ENCODE measurements at places on chromosomes 12 and 14.

DNA sequence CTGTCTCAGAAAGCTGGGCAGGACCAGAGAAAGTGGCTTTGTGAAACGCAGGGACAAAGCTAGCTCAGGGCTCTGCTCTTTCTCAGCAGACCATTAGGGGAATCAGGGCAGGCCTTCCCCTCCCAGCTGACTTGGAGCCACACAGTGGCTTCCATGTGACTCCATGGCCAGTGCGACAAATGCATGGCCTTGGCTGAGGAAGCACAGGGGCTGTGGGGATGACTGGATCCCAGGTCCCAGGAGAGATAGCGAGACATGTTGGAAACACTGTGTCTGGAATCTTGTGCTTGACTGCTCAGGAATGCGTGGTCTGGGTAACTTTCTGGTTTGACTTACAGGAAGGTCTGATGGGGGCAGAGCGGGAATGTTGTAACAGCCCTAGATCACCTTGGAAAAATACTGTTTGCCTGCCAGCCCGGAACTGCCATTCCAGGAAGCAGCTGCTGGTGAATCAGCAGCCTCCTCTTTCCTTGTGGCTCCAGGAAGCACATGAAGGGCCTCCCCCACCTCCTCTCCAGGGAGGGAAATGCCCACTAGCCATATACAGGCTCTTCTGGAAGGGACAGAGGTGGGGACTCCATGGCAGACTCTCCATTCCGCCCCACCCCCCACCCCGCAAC lies 133.5 kb upstream of the HIF1A start:
- DNase-seq = no peak

DNA sequence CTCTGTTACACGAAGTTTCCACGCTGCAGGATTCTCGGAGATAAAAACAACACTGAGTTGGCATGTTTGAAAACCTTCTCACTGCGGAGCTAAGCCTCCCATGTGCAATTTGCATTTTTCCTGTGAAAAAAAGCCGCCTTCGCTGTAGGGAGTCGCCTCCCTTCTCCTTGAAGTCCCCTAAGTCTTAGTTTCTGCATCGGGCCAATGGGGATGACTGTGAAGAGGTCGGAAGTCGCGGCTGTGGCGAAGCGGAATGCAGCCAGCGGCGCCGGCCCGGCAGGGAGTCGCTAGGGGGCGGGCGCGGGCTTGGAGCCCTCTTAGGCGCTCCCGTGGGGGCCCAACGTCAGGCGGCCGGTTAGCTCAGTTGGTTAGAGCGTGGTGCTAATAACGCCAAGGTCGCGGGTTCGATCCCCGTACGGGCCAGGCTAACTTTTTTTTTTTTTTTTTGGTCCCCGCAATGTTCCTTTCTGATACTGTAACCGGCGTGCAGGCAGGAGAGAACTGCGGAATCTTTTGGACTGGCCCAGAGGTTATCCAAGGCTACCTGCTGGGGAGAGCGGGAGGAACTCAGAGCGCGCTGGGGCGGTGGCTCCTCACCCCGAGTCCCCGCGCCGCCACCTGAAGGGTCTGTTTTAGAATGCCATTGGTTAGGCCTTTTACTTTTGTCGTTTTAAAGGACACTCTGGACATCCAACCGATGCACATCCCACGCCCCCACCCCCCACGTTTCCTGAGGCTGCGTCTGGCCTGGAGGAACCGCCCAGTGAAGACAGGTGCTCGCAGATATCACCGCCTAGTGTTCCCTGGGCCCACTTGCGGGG lies 2.6 kb upstream of the ZNF839 start:
- DNase-seq = peak; percentile 87

GRCh38 chr14:24870949-24871701 lies 178.8 kb downstream of the STXBP6 start:
- DNase-seq = no peak

DNA sequence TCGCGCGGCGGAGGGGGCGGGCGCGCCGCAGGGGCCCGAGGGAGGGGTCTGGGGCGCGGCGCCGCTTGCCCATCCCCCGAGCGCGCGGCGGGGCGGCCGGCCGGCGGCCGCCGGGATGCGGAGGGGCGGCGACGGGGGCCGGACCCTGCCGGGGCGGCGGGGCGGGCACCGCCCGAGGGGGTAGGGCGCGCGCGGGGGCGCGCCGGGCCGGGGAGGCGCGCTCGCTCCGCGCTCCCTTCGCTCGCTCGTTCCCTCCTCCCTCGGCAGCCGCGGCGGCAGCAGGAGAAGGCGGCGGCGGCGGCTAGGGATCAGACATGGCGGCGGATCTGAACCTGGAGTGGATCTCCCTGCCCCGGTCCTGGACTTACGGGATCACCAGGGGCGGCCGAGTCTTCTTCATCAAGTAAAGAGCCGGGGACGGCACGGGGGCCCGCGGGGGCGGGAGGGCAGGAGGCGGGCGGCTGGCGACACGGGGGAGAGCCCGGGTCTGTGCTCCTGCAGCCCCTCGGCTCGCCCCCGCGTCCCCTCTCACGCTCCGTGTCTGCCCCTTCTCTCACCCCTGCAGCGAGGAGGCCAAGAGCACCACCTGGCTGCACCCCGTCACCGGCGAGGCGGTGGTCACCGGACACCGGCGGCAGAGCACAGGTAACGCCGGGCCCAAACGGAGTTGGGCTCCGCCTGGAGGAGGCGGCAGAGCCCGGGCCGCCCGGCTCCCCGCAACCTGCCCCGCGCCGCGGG lies at the start of gene PLEKHA5:
PLEKHA5 (plus strand) TSS at position 248 of the 738 bp plus-strand sequence; CDS start at position 315, 67 bp downstream.
- peak; percentile 45 for DNase-seq

- DNase-seq = peak; percentile 16
These were observed 14.8 kb downstream of the MMP14 start for GRCh38 chr14:22850944-22851764.

DNA sequence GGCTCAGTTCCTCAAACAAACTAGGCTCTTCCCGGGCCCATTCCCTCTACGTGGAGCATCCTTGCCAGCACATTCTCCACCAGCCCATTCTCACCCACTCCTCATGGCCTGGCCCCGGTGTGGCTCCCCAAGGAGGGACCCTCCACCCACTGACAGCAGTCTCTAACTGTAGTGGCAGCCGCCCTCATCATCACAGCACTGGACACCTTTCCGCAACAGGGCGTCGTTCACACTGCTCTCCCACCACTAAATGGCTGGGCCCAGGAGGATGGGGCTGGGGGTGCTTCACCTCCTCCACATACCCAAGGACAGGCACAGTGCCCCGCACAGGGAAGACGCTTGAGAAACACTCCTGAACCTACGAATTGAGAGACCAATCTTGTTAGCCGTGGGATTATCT lies 123.0 kb downstream of the RIMBP2 start:
- no peak for DNase-seq

GRCh38 chr14:21749306-21749868 lies 75.8 kb upstream of the OR4E1 start:
- DNase-seq = no peak

DNA sequence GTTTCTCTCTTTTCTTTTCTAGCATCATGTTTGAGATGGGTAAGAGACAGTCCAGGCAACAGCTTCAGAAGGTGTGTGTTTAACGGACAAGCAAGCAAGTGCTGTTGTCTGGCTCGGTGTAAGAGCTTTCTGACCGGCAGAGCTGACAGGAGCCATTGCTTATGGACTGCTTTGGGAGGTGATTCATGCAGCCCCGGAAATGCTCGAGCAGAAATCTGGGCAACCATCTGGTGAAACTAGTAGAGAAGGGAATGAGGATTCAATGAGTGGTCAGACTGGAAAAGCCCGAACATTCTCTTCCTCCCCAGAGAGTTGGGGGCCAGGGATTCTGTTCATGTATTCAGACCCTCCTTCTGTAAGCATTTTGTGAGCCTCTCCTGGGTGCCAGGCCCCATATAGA lies 24.4 kb downstream of the TUNAR start:
- no peak for DNase-seq

DNA sequence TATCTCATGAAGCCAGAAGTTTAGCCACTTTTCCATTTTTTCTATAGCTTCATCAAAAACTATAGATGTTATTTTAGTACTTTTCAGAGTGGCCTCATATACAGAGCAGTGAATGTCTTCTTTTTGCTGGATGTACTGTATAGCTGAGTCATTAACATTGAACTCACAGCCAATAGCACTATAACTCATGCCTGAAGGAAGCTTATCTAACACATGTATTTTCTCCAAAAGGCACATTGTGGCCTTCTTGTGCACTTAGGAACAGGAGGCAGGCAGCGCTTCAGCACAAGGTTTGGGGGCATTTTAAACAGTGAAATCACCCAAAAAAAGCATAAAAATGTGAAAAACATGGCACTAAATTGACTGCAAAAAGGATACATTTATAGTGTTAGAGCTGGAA lies 336.8 kb upstream of the TMTC1 start:
- DNase-seq = no peak

- no peak for DNase-seq
These were observed 180.9 kb downstream of the NTF3 start for GRCh38 chr12:5612556-5613410.

- DNase-seq = no peak
These were observed 4.7 kb upstream of the SSH1 start for GRCh38 chr12:108861878-108862587.

- no peak for DNase-seq
These were observed 38.0 kb downstream of the CHST11 start for GRCh38 chr12:104494793-104495158.

- no peak for DNase-seq
These were observed 276.2 kb downstream of the SSPN start for GRCh38 chr12:26471560-26471959.

DNA sequence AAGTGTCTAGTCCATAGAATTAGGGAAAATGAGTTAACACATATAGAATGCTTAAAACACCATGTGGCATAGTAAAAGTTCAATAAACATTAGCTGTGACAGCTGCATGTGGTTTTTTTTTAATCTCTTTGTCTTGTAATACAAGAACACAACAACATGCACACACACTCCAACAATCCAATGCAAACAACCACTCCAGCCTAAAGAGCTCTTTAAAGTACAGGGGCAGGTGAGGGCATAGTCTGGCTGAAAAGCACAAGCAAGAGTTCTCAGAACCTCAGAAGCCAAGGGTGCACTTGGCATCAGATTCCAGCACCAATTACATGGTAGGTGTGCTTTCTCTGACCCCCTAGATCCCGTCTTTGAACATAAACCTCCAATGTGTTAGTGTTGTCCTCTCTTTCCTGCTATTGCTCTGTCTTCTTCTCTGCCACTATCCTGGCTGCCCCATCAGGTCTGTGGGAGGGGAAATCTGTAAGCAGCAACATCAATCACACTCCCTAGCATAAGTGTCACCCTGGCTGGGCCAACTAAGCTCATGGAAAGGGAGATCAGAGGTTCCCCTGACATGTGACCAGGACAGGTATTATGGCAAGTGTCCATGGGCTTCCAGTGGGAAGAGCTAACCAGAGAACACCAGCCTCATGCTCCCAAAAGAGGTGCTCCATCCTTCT lies 91.0 kb downstream of the SLC8A3 start:
- DNase-seq = no peak

GRCh38 chr14:24195186-24196070 lies at the start of gene TM9SF1:
Gene TM9SF1 (minus strand): TSS chr14:24195441. CDS start chr14:24195019, 422 bp downstream.
- peak; percentile 65 for DNase-seq

DNA sequence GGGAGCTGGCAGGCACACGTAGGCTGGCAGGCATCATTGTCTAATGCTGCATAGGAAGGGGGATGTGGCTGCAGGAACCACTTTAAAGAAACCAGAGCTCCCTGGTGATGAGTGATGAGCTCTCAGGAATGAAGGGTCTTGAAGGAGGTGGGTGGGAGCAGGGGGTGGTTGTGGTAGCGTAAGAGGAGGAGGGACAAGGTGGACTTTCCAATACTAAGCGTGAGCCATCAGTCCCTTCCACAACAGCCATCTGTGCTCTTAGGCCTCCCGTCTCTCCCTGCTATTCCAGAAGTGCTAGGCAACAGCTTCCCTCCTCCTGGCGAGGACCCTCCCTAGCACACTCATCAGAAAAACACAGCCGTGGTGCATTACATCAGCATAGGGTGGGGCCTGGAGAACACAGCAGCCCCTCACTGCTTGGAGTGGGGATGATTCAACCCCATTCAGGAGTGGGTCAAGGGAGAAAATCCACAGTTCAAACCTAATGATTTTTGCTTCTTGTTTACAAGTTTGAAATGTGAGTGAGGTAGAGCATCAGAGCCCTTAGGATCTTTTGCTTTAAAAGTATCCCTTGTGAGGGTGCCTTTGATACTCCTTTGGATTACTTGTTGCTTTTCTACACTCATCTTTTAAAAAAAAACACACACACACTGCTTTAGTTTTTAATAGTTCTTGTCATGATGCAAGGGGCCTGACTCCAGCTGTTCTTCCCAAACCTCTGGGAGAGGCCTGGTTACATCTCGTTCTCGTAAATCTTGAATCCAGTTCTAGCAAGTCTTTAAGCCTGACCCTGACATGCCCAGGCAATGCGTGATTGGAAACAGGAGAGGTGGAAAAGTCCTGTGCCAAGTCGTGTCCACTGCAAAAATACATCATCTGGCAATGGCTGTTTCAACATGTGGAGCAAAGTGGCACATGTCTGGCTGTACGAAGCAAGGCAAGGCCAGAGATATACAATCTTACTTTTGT lies 356.4 kb upstream of the DDHD1 start:
- DNase-seq = no peak

GRCh38 chr14:102751088-102751487 lies 26.2 kb upstream of the TRAF3 start:
- DNase-seq = no peak

DNA sequence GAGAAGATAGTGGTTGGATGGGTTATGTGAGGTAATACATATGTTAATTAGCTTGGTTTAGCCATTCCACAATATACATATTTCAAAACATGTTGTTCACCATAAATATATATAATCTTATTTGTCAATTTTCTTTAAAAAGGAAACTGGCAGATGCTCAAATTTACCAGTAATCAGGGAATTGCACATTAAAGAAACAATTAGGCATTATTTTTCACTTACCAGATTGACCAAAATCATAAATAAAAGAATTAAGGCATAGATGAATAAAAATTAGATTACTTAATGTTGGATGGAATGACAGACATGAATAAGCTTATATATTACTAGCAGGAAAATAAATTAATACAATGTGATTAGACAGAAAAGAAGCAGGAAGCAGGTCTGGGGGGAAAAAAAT lies 147.2 kb downstream of the PLEKHA5 start:
- DNase-seq = no peak

DNA sequence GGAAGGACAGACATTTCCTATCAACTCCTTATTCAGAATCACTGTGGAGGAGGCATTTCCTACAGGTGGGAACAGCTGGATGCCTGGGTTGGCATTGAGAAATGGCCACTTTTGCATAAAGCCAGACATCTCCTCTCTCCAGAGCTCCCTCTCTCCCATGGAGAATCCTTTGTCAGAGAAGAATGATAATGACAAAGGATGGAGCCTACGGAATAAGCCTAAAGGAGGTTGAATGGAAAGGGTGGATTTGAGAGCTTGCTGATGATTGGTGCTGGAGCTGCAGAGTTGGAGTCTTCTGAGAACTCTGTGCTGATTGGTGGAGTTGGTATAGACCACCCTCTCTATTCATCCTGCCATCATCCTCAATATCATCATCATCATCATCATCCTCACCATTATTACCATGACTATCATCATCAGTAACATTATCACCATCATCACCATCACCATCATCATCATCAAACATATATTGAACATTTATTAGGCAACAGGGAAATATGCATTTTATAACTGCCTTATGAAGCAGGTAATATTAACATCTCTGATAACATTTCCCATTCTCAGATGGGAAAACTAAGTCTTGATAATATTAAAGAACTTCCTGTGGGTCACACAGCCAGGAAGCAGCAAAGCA lies 89.2 kb upstream of the HSPB8 start:
- no peak for DNase-seq

GRCh38 chr14:105200074-105200473 lies 19.0 kb upstream of the NUDT14 start:
- DNase-seq = no peak

All from anterior cingulate cortex (tissue), 58 donors.